ENCODE measurements at places on chromosomes 5 and 9. TPM values are rescaled to one million over a fixed set of nuclear protein-coding genes. Genes with fewer than 3 reads are reported as not detected.

GRCh38 chr5:136590581-136590980 is 225.2 kb upstream of the TRPC7 start:
- DNase-seq, result no peak
- no peaks in the 10 kb centered on the region for H3K36me3 ChIP-seq
- no peak overlapping the region for H3K4me3 ChIP-seq
- H3K27me3 ChIP-seq, result peaks cover 6% of the 10 kb centered on the region
- H3K4me1 ChIP-seq, result no peaks in the 10 kb centered on the region
- H3K27ac ChIP-seq, result no peak overlapping the region

Gene NEUROG1
- total RNA-seq, result not detected

Gene AJM1
- 2.3 TPM for total RNA-seq

DNA sequence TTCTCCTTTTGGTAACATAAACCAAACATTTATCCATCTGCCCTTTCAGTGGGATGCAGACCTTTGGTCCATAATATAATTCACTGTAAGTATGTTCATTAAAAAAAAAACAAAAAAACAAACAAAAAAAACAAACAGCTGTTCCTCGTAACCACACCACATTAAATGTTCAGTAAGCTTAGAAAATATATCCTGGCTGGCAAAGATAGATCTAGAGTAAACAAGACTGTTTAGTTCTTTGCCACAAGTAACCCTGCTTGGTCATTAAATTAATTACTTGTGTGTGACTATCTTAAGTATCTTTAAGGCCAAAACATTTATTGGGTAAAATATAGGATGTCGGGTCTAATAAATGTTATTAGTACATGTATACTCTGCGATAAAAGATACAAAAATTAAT is 1717.1 kb downstream of the EFNA5 start:
- H3K36me3 ChIP-seq, result no peaks in the 10 kb centered on the region
- H3K27ac ChIP-seq, result no peak overlapping the region
- no peak overlapping the region for H3K4me3 ChIP-seq
- no peaks in the 10 kb centered on the region for H3K27me3 ChIP-seq
- no peak for DNase-seq
- H3K4me1 ChIP-seq, result no peaks in the 10 kb centered on the region

DNA sequence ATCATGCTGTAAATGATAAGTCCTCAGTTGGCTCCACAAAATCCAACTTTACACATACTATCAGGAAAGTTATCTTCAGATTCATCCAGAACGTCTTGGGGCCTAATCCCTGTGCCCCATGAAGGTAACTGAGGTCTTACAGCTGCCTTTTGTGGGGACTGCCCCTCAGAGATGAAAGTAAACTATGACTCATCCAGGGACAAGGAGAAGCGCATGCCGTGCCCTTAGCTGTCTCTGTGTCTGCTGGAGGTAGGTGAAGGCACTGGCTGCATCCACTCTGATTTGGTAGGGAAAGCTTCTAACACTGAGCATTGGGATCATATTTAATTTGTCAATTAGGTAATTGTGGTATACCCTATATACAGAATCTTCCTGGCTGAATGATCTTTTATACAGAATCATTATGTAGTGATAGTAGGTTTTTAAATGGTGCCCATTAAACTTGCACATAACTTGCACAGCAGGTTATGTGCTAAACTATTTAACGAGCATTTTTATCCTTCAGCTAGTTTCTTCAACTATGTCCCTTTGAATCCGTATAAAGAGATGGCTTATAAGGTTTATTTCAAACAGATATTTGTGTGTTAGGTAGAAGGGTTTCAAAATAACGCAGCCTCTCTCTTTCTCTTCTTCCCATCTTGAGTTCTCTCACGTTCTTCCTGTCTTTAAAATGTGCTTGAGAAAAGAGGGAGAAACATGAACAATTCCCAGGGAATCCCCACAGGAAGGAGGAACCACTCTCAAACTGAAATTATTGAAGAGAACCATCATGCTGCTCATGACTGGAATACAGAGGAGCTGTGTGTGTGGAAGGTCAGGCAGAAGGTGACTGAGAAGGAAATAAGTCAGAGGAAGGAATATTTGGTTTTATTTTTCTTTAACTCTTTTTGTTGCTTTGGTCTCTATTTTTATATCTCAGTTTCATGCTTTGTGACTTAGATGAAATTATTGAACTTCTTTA is 250.9 kb downstream of the CD180 start:
- no peak overlapping the region for H3K4me3 ChIP-seq
- H3K4me1 ChIP-seq, result no peaks in the 10 kb centered on the region
- no peak overlapping the region for H3K27ac ChIP-seq
- no peaks in the 10 kb centered on the region for H3K36me3 ChIP-seq

Gene LCN15
- total RNA-seq, result not detected

DNA sequence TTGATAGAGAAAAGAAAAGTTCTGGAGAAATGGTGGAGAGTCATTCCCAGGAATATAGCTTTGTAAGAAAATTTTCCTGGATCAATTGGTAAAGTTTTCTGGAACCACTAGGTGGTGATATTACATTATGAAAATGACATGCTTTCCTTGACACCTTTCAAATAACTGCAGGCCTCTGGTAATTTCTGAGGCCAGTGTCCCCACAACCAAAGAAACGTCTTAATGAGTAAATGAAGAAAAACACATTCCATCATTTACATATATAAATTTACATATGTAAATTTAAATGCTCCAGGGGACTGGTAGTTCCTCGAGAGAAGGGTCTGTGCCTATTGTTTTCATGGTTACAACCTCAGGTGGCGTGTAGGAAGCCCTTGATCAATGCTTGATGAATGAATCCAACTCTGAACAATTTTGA is 17.2 kb upstream of the RGS3 start:
- no peaks in the 10 kb centered on the region for H3K36me3 ChIP-seq
- DNase-seq, result no peak
- no peak overlapping the region for H3K4me3 ChIP-seq
- H3K4me1 ChIP-seq, result peaks cover 3% of the 10 kb centered on the region
- H3K27me3 ChIP-seq, result no peaks in the 10 kb centered on the region

- no peak overlapping the region for H3K27ac ChIP-seq
- H3K4me3 ChIP-seq, result peak overlapping the region; percentile 95
- no peak for DNase-seq
- peaks cover 4% of the 10 kb centered on the region for H3K27me3 ChIP-seq
- no peaks in the 10 kb centered on the region for H3K36me3 ChIP-seq
Observed at GRCh38 chr9:74497748-74498620, 849 bp downstream of the RORB start.

Gene MARCHF11
- 0.05 TPM for total RNA-seq

Gene SLC34A3
- not detected for total RNA-seq

Gene SPATA31C1
- total RNA-seq, result 0.05 TPM

GRCh38 chr5:95445995-95446394 is 54.8 kb downstream of the FAM81B start:
- H3K27me3 ChIP-seq, result no peaks in the 10 kb centered on the region
- no peaks in the 10 kb centered on the region for H3K36me3 ChIP-seq
- H3K4me1 ChIP-seq, result no peaks in the 10 kb centered on the region
- H3K4me3 ChIP-seq, result no peak overlapping the region
- no peak overlapping the region for H3K27ac ChIP-seq

GRCh38 chr5:159094745-159095144 is 5.0 kb downstream of the EBF1 start:
- peaks cover 11% of the 10 kb centered on the region for H3K27me3 ChIP-seq
- H3K27ac ChIP-seq, result no peak overlapping the region
- H3K4me1 ChIP-seq, result peaks cover 6% of the 10 kb centered on the region

DNA sequence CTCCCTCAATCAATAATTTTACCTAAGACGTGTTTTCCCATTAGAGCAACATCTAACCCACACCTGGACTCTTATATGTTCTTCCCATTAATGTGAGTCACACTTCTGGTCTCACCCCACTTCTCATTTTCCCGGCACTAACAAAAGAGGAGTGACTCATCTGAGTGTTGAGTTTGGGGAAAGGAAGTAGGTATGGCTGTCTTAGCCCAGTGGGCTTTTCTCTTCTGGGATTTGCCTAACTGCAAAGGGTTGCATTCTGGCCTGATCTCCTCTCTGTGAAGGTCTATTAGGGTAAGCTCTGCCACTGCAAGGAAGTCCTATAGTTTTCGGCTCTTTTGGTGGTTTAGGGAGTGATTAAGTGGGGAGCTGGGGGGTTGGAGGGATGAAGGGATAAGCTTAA is 195.6 kb downstream of the KIAA0825 start:
- H3K27ac ChIP-seq, result no peak overlapping the region
- no peak for DNase-seq
- H3K4me1 ChIP-seq, result peaks cover 3% of the 10 kb centered on the region
- H3K36me3 ChIP-seq, result no peaks in the 10 kb centered on the region
- H3K4me3 ChIP-seq, result no peak overlapping the region
- no peaks in the 10 kb centered on the region for H3K27me3 ChIP-seq

DNA sequence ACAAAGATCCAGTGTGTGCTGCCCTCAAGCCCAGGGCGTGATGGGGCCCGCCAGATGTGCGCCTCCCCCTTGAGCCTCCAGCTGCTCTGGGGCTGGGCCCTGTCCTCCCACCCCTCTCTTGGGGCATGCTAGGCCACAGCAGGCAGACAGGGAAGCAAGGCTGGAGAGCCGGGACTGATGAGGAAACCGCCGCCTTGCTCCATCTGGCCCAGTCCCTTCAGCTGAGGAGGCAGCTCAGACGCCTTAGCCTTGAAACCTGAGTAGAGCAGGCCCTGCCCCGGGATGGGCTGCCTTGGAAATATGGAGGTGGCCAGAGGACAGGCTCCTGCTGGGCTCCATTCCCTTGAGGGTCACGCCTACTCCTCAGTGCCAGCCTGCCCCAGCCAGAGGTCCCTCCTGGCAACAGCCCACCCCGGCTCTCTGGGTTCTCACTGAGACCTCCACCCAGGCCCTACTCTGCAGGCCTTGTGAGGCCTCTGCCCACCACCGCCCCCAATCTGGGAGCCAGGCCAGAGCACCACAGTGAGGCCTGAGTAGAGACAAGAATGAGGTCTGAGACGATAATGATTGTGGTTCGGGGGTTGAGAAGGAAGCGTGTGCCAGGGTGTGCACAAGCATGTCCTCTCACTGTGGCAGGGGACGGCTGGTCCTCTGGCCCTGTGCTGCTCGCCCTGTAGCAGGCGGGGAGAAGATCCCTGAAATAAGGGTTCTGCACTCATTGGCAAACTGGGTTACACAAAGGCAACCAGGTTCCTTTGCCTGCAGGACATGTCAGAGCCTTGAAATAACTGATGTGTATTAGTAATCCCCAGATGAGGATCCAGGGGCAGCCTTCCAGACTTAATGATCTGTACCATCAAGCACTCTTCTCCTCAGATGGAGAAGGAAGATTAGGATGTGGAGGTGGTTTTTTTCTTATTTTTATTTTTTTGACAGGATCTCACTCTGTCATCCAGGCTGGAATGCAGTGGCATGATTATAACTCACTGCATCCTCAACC is 30.9 kb downstream of the CXXC5 start:
- peaks cover 17% of the 10 kb centered on the region for H3K36me3 ChIP-seq
- H3K27ac ChIP-seq, result no peak overlapping the region
- H3K27me3 ChIP-seq, result no peaks in the 10 kb centered on the region
- no peak for DNase-seq

Data from liver (tissue), 10 donors.